Activated gamma-delta T cell treated with Interleukin-2 at 50 U/mL for 16 hours (primary cell): ENCODE measurements at places on chromosomes 2 and 18.

DNA sequence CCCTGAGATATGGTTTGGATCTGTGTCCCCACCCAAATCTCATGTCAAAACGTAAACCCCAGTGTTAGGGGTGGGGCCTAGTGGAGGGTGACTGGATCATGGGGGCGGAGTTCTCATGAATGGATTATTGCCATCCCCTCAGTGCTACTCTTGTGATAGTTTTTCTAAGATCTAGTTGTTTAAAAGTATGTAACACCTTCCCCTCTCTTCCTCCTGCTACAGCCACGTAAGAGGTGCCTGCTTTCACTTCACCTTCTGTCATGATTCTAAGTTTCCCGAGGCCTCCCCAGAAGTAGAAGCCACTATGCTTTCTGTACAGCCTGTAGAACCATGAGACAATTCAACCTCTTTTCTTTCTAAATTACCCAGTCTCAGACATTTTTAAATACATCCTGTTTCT is 16.9 kb downstream of the PUM2 start:
- no peak for DNase-seq

DNA sequence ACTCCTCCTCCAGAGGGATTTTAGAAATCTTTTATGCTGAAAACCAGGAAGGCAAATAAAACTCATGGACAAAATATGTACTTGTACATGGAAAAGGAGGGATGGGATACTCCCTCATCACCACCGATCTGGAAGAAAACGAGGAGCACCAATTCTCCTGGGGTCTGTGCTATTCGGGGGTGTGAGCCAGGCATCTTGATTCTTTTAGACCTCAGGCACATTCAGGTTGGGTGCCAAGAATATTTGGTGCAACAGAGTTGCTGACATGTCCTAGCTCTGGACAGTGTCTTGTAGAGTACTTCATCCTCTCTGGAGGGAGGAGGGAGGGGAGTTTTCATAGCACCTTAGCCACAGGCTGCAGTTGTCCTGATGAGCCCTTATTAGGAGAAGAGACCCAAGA is 163.0 kb downstream of the PRKCE start:
- no peak for DNase-seq

GRCh38 chr2:241946306-241947003 is 76.9 kb downstream of the RTP5 start:
- no peak for DNase-seq

- no peak for DNase-seq
Measured at GRCh38 chr2:181485638-181485946, 28.4 kb downstream of the ITGA4 start.

DNA sequence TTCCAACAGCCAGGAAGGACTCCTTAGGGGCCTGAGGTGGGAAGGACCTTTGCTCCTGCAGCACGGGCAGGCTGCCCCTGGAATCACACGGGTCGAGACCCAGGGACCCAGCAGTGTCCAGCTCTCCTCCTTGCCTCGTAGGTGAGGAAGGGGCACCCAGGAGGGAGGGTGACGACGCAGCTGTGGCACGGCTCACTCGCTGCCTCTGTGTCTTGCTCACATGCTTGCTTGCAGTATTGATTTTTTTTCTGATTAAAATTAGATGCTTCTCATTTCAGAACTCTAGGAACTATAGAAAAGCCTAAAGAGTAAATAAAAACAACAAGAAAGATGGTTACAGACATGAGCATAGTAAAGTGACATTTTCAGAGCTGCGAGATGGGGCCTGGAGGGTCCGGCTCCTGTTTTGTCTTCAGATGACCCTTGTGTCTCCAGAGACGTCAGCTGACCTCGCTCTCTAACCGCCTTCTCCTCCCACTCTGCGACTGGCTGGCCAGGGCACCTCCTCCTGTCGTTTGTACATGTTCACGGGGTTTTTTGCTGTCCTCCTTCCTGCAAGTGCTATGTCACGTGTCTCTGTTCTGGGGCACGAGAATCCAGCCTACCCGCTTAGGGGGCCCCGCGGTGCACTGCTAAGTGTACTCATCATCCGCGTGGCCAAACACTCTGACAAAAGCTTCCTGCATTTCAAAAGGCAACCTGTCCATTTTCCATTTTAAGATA is 65.7 kb upstream of the ZNF236 start:
- no peak for DNase-seq

GRCh38 chr18:71011389-71011788 is 722.5 kb downstream of the SOCS6 start:
- DNase-seq: no peak

DNA sequence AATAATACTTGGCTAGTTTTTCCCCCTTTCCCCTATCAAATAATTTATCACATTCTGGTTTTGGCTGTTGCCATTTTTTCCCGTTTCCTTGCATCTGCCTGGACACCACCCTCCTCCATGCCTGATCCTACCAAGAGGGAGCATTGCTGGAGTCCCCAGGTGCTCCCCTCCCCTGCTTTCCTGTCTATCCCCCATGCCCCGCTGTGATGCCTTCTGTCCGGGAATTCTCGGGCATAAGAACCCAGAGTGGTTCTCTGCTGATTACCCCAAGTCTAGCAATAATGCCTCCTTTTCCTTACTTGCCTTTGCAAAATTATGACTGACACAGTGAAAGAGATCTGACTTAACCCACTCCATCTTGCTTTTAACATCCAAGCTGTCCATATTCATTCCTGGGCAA is 248.0 kb upstream of the PXDN start:
- DNase-seq: no peak

DNA sequence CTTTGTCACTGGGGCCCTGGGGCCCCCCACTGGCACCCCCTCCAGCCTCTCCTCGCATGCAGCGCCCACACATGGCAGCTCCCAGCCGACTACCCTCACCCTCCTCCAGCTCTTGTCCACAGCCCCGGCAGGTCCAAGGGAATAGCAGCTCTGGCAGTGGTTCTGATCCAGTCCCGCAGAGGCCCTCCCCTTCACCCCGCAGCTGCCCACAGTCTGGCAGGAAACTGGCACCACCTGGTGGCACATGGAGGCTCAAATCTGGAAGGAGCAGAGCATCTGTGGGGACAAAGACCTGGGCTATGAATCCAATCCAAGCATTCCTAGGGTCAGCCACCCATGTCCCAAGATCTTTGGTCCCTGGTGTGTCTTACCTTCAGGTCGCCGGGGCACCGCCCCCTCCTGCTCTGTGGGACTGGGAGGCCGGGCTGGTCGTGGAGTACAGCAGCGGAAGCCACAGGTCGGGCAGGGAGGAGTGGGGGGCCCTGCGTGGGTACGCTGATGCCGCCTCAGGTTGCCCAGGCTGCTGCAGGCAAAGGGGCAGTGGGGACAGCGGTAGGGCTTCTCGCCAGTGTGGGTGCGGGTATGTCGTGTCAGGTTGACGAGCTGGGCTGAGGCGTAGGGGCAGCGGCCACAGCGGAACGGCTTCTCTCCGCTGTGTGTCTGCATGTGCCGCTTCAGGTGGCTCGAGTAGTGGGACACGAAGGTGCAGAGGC is 2.3 kb downstream of the ZNF513 start:
- DNase-seq: no peak

DNA sequence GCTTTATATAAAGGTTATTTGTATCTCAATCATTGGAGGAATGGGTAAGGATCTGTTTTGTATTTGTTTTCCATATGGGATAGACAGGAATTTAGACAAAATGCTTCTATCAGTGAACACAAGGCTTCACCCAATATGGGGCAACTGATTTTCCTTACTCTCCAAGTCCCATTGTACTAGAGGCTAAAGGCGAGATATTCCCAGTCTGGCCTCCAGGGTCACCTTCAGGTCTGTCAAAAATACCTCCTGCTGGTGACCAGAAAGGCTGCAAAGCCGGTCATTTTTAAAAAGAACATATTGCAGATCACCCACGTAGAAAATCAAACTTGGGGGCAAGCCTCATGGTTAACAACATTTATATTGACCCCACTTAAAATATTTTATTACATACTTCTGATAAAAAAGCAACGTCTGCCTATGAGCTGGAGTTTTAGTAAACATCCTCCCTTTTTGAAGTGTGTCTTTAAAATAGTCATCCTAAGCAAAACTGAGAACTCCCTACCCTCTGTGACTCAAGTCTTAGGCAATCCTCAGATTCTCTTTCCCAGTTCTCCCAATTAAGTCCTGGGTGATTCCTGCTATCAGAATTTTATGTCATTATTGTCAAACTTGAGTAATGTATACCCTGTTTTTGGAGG is 276.6 kb downstream of the MREG start:
- DNase-seq: no peak

DNA sequence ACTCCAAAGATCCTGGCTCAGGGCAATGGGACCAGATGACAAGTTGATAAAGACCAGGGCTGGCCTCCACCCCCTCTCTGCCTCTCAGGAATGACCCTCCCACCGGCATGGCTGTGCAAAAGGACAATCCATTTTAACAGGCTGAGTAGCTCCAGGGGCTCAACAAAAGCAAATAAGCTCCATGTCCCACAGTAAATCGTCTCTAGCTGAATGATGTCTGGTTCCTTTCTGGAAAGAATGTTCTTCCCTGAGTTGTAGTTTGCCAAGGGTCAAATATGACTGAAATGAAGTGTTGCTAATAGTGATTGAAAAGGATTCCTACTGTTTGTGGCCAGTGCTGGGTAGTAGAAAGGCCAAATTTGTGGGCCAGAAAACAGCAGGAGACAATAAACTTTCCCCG is 434.4 kb upstream of the ETAA1 start:
- DNase-seq: no peak

DNA sequence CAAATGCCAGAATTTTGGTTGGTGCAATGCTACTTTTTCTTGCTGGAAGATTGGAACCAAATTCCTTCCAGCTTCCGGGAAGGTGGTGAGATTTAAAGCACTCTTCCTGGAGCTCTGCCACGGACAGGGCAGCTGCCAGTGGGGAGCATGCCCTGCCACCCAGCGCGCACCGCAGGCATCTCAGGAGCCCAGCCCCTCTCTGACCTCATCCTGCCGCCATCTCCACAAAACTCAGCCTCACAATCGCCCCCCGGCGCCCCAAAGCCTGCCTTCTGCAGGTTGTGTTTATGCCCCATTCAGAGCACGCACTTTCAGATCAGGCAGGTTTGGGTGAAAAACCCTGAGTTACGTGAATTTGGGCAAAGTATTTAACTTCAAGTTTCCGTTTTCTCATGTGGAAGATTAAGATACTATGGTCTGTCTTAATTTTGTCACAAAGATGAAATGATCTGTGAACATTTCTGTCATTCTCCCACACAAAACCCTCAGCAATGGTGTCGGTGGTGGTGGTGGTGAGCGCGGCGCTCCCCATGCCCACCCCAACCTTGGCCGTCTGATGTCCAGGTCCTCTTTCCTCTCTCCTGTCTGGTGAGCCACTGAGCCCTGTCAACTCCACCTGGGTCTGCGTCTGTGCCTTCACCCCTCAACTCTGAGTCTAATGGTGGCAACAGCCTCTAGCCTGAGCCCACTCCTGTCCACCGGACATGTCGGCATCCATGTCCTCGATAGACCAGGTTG is 282.8 kb upstream of the SALL3 start:
- no peak for DNase-seq

GRCh38 chr2:129437725-129438124 is 541.7 kb upstream of the RAB6C start:
- no peak for DNase-seq

GRCh38 chr2:134727385-134727784 is 8.6 kb upstream of the TMEM163 start:
- DNase-seq: no peak

DNA sequence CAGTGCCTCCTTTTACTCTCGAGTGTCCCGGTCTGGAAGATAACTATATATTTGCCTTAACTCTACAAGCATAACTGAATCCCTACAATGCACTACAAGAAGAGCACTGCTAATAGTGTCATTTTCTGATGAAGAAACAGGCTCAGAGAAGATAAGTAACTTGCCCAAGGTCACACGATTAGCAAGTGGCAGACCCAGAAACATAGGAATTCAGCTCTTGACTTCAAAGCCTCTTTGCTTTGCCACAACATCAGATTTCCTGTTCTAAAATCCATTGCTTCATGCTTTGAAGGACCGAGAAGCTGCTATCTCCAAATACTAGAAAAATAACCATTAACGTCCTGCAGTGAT is 65.6 kb downstream of the HS1BP3 start:
- no peak for DNase-seq

GRCh38 chr2:20494241-20494640 is 47.4 kb downstream of the RHOB start:
- no peak for DNase-seq

DNA sequence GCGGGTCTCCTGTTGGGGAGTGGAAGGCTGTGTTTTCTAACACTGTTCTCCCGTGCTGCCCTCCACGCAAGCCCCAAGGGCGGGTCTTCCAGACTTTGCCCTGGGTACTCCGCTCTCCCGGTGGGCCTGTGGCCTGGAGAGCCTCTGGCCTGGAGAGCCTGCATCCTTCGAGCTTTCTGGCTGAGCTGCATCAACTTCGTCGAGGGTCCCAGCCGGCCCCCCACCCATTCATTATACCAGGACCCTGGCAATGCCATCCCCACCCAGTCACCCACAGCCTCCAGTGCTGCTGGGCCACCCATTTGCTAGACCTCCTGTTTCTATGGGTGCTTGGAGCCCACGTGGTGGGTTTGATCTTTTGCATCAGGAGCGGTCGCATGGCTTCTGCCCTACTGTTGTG is 102.2 kb downstream of the PTGR3 start:
- no peak for DNase-seq

DNA sequence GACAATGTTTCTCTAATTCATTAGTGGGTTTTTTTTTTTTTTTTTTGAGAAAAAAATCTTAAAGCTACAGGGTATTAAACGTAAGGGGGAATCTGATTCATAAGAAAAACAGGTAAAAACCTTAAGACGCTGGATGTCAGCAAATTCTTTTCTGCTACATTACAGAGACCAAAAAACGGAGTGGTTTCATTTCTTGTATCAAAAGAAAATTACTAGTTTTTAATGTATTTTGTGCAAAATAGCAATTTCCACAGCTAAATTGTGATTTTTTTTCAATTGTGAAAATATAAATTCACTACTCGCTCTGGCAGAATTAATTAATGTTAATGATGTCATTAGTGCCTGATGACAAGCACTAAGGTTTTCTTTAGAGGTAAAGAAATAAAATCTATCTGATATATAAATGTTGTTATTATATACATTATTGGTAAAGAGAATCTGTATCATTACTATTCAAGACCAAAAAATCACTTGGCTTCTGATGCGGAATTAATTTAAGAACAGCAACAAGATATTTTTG is 9.9 kb downstream of the OTX1 start:
- no peak for DNase-seq

DNA sequence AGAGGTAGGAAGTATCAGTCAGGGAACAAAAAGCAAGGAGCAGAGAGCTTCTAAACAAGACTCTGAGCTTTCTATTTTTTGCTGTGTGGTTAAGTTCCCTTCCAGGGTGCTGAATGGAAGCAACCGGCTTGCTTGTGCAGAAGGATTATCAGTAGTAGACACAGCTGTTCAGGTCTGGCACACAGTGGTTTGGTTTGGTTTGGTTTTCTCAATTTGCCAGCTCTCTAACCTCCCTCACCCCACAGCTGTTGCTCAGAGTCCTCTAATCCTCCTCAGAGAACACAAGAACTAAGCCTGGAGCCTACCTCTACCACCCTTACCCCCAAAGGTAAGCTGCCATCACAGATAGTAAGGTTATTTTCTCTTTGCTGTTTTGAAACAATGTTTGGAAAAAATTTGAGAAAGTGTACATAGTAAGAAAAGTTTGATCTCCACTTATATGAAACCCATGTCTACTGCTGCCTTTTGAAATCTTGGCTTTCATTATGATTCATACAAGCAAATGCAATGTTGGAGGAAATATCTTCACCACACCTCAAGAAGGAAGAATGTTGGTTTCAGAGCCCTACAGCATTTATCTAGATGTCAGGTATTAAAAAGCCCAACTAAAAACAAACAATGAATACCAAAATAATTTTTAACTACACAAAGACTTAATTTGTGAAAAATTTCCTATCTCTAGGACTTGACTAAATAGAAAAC is 255.3 kb downstream of the NR4A2 start:
- no peak for DNase-seq

GRCh38 chr2:240632306-240632721 is 7.0 kb downstream of the GPR35 start:
- DNase-seq: no peak
